ENCODE measurements at places on chromosomes 13 and 19. TPM values are rescaled to one million over a fixed set of nuclear protein-coding genes. Genes with fewer than 3 reads are reported as not detected.

GRCh38 chr13:87999788-88000187 is 328.6 kb downstream of the SLITRK5 start:
- DNase-seq, result no peak

The BRME1 gene
- total RNA-seq, result 7.2 TPM

The MYPOP gene
- total RNA-seq, result 14.8 TPM

GRCh38 chr19:5326986-5327623 is 13.5 kb downstream of the PTPRS start:
- DNase-seq, result peak; percentile 43

- DNase-seq, result no peak
Measured at GRCh38 chr19:30153326-30154210, 211.5 kb downstream of the URI1 start.

The TNFSF9 gene
- 2.9 TPM for total RNA-seq

DNA sequence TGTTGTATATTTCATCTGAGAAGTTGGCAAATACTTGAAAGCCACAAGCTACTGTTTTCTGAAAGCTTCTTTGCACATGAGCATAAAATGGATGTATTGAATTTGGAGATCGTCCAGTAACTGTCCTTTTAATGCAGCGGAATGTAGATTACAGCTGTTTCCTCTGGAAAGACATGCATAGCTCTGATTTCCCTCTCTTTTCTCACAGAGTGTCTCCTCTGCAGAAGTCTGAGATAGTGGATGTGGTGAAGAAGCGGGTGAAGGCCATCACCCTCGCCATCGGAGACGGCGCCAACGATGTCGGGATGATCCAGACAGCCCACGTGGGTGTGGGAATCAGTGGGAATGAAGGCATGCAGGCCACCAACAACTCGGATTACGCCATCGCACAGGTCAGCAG is 283.0 kb downstream of the SHISA2 start:
- no peak for DNase-seq

The KIR2DL4 gene
- total RNA-seq, result not detected

DNA sequence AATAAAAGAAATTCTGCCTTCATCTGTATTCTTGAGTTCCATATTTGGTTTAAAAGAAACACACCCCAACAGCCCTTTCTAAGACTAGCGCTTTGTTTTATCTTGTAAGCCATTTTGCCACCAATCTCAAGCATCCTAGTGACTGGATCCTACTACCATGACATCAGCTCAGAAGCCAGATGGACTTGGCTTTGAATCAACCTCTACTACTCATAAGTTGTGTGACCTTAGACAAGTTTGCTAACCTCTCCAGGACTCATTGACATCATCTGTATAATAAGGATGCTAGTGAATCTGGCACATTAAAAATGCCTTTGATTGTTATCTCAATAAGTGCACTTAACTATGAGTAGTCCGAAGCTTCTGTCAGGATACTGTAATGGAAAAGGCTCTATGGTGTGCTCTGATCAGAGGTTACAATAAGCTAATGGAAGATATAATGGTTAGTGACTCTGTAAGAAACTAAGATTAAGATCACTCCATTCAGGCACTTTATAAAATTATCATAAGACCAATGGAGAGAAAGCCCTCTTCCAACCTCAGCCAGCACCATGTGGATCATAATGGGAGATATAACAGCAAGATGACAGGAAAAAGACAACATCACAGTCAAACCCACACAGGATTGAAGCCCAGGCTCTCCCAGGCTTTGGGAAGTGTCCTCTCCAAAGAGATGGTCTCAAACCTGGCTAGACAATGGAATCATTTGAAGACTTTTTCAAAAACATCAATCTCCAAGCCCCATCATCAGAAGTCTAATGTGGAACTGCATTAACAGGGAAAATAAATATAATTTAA is 180.6 kb upstream of the MIR17HG start:
- DNase-seq, result no peak

The SIGLEC5 gene
- total RNA-seq, result 0.15 TPM

The NPHS1 gene
- 1.7 TPM for total RNA-seq

DNA sequence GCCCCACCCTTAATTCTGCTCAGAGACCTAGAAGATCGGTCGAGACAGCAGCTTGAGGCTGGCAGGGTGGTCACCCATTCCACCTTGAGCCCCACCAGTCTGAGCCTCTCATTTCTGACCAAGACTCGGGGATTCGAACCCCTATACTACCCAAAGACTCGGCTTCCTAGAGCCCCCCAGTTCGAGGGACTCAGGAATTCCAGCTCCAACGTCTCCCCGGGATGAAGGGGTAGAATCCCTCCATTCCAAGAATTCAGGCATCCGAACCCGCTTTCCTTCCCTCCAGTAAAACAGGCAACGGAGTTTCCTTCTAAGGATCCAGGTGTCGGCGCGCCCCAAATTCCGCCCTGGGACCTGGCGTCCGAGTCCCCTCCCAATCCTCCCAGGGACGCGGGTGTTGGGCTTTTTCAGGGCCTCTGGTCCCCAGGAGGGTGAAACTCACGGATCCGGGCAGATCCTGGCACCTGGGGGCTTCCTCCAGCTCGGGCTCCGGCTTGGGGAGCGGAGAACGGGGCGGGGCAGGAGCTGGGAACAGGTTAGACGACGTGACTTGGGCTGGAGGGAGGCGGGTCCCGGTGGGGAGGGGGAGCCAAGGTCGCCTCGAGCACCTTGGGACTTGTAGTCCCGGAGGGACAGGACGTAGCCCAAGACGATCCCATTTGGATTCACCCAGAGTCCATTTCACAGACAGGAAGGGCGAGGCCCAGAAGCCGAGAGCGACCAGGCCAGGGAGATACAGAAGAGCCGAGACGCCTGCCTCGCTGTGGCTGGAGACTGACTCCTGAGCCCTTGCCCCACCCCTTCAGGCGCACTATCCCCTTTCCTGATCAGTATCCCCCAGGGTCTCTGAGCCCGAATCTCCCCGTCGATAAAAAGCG is at the start of gene PPP1R13L:
TSS of gene PPP1R13L (minus strand) at position 513 of the 878 bp plus-strand sequence. CDS start 6,751 bp downstream, outside the sequence.
- DNase-seq, result peak; percentile 97

- DNase-seq, result no peak
Measured at GRCh38 chr13:43751624-43752023, 35.1 kb downstream of the ENOX1 start.

GRCh38 chr19:54141356-54141755 is 3.8 kb downstream of the CNOT3 start:
- no peak for DNase-seq

GRCh38 chr13:23865906-23866305 is 23.3 kb downstream of the MIPEP start:
- DNase-seq, result no peak

DNA sequence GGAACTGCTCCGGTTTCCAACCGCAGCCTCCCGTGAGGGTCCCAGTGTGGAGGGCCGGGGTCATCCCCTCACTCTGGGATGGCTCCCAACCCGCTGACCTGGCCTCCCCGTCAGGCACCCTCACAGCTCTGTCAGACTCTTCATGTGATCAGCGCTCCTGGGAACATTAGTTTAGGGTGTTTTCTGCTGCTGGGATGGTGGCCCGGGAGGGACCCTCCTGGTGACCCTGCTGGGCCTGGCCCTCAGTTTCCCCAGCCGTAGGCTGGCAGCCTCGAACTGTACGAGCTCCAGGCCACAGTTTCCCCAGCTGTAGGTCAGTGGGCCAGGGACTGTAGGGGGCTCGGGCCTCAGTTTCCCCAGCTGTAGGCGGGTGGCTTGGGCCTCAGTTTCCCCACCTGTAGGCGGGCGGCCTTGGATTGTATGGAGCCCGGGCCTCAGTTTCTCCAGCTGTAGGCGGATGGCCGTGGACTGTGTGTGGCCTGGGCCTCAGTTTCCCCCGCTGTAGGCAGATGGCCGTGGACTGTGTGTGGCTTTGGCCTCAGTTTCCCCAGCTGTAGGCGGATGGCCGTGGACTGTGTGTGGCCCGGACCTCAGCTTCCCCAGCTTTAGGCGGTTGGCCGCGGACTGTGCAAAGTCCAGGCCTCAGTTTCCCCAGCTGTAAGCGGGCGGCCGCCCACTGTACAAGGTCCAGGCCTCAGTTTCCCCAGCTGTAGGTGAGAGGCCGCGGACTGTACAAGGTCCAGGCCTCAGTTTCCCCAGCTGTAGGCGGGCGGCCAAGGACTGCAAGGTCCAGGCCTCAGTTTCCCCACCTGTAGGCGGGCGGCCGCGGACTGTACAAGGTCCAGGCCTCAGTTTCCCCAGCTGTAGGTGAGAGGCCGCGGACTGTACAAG is 1.3 kb upstream of the PTBP1 start:
- DNase-seq, result no peak

The NR1H2 gene
- 40.5 TPM for total RNA-seq

GRCh38 chr13:74251778-74252519 is 117.7 kb upstream of the KLF12 start:
- no peak for DNase-seq

GRCh38 chr13:99003186-99003585 is 25.3 kb upstream of the DOCK9 start:
- no peak for DNase-seq

- no peak for DNase-seq
Measured at GRCh38 chr19:10078329-10078728, 7.8 kb upstream of the SHFL start.

GRCh38 chr13:95115525-95115924 is 185.7 kb downstream of the ABCC4 start:
- no peak for DNase-seq

- no peak for DNase-seq
Measured at GRCh38 chr13:109644069-109644750, 142.2 kb downstream of the IRS2 start.

- DNase-seq, result no peak
Measured at GRCh38 chr13:44453069-44453468, 79.4 kb downstream of the SERP2 start.

DNA sequence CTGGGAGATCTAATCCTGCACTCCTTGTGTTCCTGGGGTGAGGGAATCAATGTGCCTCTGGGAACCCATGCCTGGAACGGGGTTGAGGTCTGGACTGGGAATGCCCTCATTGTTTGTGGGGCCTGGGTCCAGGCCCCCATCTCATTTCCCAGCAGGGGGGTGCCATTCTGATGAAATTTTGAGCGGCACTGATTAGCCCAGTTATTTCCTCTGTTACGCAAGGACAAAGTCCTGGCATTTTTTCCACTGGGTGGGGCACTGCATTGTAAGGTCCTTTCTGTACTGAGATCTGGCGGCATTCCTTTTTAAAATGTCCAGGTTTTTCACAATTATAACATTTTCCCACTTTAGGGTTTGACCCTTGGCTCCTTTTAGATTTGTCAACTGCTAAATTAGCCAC is 14.8 kb downstream of the FPR3 start:
- no peak for DNase-seq

DNA sequence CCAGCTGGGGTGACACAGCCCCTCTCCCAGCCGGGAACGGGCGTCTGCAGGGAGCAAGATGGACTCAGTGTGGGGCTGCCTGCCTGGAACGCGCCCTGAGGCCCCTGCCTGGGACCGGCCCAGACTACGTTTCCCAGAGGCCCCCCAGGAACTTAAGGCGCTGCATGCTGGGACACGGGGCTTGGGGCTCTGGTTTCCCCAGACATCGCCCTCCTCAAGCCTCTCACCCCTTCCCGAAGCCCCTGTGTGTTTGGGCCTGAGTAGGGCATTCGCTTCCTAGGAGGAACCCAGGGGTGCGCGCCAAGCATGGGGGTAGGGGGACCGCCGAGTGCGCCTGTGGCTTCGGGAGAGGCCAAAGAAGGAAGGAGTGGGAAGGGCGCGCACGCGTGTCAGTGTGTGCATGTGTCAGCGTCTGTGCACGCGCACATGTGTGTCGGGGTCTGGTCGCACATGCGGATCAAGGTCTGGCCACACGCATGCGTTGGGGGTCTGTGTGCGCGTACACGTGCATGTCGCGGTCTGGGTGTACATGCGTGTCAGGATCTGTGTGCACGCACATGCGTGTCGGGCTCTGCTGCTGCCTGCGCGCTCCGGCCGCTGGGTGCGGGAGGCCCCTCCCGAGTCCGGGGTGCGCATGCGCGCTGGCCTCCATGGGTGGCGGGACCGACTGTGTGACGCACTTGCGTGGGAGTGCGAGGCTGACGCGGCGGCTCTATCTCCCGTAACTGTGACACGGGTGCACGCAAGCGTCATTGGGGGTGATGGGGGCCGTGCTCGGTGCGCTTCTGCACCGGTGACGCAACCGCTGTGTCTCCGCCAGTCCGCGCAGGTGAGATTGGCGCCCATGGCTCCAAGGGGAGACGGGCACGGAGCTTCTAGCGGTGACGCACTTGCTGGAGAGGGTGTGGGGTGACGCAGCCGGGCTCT is 16.2 kb downstream of the ZNF331 start:
- peak; percentile 52 for DNase-seq

DNA sequence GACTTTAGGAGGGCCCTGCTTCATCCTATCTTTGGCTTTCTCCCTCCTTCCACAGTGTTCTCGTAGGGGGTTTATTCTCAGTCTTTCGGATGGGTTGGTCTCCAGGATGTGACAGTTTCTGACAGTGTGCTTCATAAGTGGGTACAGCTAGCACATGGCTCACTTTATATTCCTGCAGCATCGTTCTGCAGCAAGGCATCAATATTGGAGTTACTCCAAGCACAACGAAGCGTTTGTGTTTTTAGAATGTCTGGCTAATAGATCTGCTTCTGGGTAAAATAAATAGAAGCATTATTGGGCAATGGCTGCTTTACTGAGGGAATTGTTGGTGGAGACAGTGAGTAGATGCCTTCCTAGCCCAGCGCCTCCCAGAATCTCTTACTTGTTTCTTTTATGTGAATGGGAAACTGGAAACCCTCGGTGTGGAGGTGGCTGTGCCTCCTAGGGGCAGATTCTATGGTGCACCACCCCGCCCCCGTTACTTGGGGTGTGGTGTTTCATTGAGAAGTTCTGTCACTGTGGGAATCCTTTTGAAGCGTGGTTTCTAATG is 2.0 kb downstream of the FARP1 start:
- DNase-seq, result peak; percentile 52

The TEKTIP1 gene
- 4.7 TPM for total RNA-seq

GRCh38 chr13:22175241-22175640 is 504.4 kb downstream of the FGF9 start:
- peak; percentile 27 for DNase-seq

DNA sequence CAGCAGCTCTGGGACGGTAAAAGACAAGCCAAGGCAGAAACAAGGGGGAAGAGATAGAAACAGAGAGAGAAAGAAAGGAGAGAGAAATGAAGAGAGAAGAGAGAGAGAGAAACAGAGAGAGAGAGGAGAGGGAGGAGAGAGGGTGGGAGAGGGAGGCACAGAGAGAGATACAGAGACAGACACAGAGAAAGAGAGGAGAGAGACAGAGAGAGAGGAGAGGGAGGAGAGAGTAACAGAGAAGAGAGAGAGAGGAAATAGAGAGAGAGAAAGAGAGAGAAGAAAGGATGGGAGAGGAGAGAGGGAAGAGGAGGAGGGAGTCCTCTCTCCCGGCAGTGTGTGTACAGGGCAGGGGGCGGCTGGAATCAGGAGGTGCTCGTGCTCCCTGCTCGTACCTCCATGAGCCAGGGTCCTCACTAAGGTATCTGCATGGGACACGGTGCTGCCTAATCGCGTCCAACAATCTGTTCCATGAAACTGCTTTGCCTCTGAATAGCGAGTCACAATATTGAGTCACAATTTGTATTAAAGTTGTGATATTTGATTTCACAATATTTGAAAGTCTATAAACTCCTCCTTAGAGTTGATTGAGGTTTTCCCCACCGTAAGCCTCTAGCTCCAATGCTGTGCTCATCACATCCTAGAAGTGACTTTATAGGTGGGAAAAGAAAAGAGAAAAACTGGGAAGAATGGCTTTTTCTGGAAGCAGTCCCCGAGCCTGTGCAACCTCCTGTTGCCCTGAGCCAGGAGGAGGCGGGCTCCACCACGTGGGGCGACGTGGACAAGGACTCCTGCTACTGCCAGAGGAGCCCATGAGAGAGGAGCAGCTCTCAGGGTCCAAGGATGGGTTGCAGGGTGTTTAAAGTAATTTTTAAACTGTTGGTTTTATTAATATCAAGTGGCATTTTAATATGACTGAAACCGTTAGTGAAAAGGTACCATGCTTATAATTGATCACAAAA is 81.7 kb upstream of the ARHGEF7 start:
- no peak for DNase-seq
